ENCODE measurements at places on chromosomes 5 and 9. TPM values are rescaled to one million over a fixed set of nuclear protein-coding genes. Genes with fewer than 3 reads are reported as not detected.

DNA sequence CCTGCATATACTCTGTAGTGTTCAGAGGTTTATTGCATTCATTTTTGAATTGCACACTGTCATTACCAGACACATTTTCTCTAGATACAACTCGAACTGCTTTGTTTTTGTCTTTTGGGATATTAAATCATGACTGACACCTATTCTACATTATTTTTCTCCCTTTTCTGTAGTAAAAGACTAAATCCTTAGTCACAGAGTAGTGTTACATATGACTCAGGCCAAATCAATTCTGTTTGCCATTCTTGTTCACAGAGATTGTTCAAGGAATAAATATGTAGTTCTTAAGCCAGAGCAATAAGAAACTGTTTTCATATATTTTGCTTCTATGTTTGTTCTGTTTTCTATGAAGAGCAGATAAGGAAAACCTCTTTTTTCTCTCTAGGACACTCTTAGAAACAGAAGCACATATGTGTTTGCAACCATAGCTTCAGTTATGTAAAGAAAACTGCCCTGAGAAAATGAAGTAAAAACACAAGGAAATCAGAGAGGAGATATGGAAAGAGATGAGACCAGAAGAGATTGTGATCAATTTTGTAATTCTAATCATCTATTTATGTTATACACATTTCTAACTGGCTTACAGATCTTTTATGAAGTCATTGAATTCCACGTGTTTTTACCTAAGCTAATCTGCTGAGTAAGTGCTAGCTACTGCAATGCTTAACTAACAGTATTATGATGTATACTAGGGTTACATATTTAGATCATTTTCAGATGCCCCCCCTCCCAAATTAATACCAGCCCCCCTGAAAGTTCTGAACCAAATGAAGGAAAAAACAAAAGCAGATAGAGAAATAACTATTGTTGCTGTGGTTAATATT lies 1995.6 kb upstream of the CDH6 start:
- DNase-seq: no peak

- no peak for DNase-seq
Measured at GRCh38 chr5:96408210-96408777, 24.8 kb downstream of the PCSK1 start.

SPRY4 gene
- 6.9 TPM for total RNA-seq

PLCXD3 gene
- 1.2 TPM for total RNA-seq

All from left lobe of liver (tissue), 2 donors.